ENCODE measurements at places on chromosomes 3 and 15.

DNA sequence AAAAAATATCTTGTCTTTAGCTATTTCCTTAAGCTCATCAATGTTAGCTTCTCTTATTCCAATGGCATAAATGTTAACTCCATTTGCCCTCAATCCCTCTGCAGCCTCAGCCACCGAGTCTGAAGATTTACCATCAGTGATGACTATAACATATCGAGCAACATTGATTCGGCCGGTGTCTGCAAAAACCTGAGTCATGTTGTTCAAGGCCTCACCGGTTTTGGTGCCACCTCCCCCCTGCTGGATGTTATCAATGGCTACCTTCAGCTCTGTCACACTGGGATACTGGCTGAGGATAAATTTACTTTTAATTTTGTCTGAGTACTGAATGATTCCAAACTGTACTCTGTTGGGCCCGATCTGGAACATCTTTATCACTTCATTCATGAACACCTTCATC is 41.0 kb upstream of the CAPN7 start:
- no peak for DNase-seq

DNA sequence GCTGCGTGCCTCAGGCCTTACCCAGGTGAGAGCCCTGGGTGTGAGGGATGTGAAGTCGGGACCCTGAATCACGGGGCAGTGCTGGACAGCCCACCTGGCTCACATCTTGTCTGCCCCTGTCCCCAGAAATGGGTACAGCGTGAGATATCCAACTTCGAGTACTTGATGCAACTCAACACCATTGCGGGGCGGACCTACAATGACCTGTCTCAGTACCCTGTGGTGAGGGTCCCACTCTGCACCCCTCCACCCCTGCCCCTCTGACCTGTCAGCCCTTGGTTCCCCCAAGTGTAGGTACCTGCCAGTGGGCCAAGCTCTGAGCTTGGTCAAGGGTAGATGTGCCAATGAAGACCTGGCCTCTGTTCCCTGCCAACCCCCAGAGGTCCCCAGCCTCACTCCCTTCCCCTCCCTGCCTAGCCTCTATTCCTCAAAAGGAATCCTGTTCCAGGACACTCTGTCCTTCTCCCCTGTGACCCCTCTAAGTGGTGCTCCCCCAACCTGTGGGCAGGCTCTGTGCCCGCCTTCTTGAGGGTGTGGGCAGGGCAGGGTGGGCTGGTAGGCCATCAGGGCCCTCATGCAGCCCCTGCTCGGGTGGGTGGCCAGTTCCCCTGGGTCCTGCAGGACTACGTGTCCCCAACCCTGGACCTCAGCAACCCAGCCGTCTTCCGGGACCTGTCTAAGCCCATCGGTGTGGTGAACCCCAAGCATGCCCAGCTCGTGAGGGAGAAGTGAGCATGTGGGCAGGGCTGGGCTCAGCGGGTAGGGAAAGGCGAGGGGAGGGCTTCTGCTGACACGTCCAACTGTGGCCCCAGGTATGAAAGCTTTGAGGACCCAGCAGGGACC is 25.1 kb downstream of the NBEAL2 start:
- no peak for DNase-seq

DNA sequence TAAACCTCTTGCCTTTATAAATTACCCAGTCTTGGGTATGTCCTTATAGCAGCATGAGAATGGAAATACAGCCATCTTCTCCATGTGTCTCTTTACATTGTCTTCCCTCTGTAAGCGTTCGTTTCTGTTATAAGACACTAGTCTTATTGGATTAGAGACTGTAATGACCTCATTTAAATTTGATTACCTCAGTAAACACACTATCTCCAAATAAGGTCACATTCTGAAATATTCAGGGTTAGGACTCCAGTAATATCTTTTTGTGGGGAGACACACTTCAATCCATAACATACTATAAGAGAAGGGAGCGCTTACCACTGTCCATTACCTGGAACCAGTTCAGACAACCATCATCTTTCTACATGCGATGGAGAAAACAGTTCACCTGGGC is 34.3 kb upstream of the CD47 start:
- no peak for DNase-seq

DNA sequence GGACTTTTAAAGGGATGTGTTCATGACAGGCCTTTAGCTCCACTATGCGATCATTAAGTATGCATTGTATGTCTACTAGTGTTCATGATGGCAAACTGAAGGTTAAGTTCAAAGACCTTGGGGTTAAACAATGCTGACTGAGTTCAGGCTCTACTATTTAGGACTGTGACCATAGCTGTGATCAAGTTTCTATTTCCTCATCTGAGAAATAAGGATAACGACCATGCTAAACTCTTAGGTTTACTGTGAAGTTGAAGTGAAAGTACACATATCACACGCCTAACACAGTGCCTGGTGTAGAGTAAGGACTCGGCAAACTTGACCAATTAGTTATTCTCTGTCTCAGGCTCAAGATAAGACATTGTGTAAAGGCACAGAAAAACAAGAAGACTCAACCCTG is 243.2 kb downstream of the MBNL1 start:
- no peak for DNase-seq

DNA sequence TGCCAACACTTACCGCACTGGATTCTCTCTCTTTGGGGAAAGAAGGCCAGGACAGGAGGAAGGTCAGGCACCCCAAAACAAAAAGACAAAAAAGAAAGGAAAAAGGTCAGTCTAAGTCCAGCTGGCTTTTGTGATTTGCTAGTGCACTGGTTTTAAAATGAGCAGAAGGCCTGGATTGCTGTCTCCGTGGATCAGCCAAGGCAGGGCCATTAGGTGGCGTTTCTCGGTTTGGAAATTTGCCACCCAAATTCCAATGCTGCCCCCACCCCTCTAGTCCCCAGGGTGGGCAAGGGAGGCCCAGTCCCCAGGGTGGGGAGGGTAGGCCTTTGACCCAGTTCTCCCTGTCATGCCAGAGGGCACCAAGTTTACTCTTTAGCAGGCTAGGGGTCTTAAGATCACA is 33.3 kb downstream of the TLE3 start:
- DNase-seq: no peak

DNA sequence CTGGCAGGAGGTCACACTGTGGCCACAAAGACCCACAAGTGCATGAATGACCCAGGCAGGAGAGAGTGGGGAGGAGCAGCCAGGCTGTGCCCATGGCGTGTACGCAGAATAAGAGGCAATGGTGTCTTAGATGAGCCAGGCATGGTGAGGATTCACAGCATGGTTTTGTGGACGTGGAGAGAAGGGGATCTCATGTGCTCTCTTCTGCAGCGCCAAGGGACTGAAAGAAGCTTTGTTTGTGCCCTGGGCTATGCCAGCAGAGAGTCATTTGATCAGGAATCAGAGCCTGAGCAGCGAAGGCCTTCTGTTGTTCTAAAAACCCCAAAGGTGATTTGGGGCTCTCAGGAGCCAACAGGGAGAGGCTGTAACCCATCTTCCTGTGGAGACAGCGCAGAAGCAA is 18.7 kb upstream of the RPP14 start:
- no peak for DNase-seq

DNA sequence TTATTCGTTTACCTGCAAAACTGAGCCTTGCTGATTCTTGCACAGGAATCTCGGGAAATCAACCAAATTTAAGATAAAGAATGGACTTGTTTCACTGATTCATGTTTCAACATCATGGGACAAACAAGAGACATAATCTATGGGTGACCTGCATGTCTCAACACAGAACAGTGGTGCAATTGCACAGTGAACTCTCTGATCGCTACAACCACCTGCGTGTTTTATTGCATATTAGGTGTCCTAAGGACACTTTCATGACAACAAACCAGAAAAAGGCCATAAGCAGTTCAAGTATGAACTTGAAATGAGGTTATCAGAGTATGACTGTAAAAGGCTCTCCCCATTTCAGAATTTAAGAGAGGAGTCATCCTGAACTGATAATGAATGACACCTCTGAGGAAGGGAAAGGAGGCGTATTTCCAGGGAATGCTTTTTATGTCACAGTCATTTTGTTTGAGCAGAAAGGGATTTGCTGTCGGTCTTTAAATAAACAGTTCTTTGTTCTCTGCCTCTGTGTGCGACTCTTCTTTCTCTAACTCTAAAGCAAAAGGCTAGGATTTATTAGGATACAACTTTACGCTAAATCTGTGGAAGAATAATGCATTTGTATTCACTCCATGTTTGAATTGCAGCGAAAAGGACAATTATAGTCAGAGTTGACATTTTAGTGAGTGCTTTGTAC is 167.2 kb downstream of the RBMS3 start:
- DNase-seq: no peak

DNA sequence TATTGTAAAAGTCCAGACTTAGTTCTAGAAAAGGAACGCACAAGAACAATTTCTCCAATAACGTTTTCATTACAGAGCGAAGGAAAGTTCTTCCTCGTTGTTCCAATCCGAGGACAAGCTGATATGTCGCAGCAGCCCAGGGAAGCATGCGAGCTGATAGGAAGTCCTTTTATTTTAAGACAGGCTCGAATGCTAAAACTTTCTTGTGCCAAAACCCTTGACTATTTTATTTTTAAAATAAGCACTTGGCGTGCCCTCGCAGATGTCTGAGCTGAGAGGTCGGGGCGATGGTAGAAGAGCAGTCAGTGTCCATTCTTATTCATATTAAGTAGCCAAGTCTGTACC is 433 bp upstream of the MITF start:
- no peak for DNase-seq

- no peak for DNase-seq
These were observed 29.1 kb downstream of the PLXND1 start for GRCh38 chr3:129577366-129577765.

DNA sequence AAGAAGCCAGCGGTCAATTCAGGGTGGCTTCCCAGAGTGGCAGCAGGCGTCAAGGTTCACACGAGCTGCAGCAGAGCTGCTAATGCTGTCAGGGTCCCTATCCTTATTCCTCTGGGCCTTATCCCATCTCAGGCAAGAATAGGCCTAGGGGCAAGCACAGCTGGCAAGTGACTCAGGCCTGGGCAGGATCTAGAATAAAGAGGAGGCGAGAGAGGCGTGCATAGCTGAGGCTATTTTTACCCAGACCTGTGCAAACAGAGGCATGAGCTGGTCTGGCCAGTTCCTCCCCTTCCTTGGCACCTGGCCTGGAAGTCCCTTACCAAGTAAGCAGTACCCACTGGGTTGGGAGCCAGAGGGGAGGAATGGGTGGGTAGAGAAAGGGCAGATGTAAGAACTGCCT is 12.2 kb upstream of the VIPR1 start:
- DNase-seq: no peak

DNA sequence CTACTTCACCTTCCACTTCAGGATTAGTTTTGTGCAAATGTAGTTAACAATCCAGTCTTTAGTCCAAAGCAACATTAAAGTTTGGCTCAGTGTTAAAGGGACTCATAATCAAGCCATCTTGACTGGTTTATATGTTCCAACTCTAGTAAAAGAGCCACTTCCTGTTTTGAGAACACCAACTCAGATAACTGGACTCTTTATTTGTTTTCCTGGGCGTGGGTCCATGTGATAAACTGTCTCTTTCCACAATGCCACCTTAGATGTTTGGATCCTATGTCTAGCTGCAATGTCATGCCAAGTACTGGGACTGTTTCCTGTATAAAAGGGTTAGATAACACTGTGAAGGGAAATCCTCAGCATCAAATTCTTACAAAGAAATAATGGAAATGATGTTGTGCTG is 545.0 kb downstream of the PYDC2 start:
- DNase-seq: no peak

GRCh38 chr3:47020311-47020710 is 40.8 kb downstream of the NBEAL2 start:
- no peak for DNase-seq

GRCh38 chr3:186220365-186220764 is 111.5 kb upstream of the ETV5 start:
- no peak for DNase-seq
